ENCODE measurements at places on chromosomes 1 and 21.

DNA sequence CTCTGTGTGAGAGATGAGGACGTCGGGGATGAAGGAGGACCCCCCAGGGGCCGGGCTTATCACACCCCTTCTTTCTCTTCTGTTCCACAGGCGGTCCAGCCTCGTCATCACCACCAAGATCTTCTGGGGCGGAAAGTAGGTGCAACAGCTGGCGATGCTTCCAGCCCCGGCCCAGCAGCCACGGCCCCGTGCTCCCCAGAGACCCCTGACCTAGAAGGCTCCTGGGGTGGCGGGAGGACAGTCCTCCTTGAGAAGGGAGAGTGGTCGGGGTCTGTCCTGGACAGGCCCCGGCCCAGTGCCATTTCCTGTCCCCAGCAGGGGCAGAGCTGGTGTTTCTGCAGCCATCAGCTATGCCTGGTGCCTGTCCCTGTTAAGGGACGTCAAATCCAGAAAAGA lies 41.7 kb downstream of the KCNAB2 start:
- no peak for DNase-seq

GRCh38 chr1:36168514-36168913 lies 12.6 kb downstream of the MAP7D1 start:
- DNase-seq = no peak

DNA sequence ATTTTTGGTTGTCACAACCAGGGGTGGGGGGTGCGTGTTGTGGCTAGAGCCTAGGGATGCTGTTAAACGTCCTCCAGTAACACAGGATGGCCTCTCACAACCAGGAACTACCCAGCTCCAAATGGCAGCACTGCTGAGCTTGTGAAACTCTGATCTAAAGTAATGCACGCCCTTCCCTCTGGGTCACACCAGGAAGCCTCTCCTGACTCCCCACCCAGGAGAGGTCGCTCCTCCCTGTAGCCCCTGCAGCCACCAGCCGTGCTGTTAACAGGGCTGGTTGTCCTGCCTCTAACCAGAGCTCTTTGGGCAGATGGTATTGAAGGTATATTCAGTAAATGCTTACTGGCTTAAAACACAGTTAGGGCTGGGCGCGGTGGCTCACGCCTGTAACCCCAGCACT lies 73.2 kb downstream of the NKAIN1 start:
- DNase-seq = no peak

DNA sequence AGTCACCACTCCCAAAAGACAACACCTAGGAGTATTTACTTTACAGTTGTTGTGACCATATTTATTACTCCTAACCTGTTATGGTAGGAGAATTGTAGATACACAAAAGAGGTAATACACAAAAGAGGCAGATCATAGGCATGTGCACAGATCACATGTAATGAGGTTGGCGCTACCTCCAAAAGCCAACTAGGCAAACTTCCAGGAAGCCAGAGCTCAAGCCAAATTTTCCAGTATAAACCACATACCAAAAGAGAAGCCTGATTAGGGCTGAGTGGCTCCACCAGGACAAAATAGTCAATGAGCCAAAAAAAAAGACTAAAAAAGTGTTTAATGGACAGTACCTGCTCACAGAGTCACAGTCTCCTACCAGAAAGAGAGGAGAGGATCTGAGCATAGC lies 195.0 kb upstream of the PBX1 start:
- no peak for DNase-seq

GRCh38 chr1:211738096-211738690 lies 62.8 kb upstream of the NEK2 start:
- no peak for DNase-seq

DNA sequence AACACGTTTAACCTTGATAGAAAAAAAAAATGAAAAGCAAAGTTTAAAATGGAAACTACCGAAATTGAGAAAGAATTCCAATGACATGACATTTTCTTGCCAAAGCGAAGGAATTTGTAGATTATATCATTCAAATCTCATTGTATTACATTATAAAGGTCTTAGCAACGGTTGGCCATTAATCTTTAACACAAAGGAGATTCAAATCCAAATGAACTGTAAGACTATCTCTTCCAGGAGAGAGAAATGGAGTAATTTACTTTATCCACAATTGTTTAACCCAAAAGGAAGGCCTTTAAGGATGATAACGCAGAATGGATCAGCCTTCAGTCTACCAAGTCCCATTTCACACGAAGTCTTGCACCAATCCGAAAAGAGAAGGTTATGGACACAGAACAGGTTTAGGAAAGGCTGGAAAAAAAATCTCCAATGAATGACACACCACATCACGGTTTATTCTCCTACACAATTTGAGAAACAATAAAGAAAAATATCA lies 1.5 kb downstream of the ENAH start:
- no peak for DNase-seq

- DNase-seq = no peak
Measured at GRCh38 chr1:166116026-166116425, 50.8 kb downstream of the FAM78B start.

DNA sequence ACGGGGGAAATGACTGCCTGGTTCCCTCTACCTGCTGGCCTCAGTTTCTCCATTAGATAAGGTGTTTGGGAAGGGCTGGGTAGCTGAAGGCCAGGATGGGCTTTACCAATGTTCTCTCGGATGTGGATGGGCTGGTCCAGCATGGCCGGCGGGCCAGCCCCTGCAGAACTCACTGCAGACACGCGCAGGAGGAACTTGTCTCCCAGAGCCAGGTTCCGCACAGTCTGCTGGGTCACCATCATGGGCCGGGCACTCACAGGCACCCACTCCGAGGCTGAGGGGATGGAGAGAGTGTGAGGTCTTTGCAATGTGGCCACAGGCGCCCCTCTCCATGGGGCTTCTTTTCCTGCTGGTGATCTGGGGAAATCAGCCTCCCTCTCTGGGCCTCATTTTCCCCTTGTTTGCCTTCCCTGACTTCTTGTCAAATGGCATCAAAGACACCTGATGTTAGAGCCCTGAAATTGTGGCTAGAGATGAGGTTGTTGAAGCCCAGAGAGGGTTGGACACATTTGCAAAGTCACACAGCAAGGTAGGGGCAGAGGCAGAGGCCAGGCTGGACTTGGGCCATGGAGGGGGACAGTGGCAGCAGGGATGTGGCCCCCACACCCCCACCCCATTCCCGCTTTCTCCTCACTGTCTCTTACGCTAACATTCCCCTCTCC lies 1.2 kb downstream of the MYBPH start:
- no peak for DNase-seq

DNA sequence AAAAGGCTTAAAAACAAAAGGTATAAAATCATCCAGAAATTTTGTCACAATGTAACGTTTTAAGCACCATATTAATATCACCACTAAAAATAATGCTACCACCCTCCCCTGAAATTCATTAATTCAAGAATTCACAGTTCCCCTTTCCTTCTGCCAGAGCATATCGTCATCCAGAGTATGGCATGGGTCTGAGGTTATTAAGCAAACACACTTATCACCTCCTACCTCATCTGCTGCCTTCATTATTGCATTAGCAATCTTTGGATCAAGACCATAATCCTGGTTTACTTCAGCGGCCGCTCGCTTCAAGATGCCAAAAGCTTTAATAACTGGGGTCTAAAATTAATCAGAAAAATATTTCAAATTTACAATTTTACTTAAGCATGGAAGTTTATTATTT lies 6.2 kb downstream of the FH start:
- no peak for DNase-seq

GRCh38 chr1:203536575-203536974 lies 42.6 kb downstream of the OPTC start:
- no peak for DNase-seq

GRCh38 chr1:222288053-222288452 lies 259.9 kb downstream of the HHIPL2 start:
- no peak for DNase-seq

DNA sequence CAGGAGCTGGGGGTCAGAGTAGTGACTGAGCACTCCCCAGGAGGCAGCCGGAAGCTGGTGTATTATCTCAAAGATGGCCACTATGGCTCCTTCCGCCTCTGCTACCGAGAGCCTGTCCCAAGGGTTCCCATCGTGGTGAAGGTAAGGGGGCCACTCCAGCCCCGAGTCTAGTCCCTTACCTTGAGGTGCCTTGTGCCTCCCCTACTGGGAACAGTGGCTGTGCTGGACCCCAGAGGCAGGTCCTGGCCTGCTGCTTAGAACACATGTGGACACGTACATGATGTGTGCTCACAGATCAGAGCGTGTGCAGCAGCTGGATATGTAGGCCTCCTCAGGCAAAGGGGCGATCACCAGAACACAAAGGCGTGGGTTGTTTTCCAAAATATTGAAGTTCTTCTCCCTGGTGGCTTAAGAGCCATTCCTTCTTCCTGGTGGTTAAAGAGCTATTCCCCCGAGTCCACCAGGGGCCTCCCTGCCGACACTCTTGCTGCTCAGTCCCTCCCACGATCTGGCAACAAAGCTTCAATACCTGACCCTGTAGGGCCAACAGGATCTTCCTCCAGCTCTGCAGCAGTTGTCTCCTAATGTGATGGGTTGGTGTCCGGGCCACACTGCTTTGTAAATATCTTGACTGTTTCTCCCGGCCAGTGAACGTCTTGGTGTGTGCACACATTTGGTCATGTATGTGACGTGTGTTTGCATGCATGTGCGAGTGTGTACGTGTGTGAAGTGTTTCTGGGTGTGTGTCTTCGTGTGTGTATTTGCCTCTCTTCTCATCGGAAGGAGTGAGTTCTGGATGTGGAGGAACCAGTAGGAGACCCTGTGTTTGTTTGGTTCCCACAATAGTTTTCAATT lies 68.4 kb upstream of the TINAGL1 start:
- no peak for DNase-seq

GRCh38 chr1:111789142-111789541 lies 33.4 kb downstream of the DDX20 start:
- no peak for DNase-seq

DNA sequence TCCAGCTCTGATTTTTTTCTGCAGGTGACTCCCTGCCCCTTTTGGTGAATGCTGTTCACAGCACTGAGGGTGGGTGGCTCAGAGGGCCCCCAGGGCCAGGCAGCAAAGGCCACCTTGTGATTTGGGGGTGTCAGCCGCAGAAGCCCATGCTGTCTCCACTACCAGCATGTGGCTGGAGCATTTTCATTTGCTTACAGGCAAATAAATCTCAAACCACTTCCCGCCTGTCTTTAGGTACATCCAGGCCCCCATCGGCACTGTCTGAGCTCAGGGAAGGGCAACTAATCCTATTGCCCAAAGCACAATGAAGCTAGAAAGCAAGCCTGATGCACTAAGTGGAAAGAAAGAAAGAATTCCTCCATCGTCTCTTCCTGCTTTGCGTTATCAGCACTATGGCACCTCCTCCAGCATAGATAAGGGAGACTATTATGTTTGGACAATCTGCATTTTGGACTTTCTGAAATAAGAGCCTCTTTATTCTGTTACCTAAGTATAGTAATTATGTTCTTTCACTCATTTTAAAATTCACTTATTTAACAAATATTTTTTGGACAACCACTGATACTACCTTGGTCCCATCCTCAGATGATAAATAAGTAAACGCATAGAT lies 100.5 kb upstream of the TLR5 start:
- no peak for DNase-seq

- no peak for DNase-seq
Measured at GRCh38 chr1:187948170-187948794, 1119.5 kb downstream of the PLA2G4A start.

DNA sequence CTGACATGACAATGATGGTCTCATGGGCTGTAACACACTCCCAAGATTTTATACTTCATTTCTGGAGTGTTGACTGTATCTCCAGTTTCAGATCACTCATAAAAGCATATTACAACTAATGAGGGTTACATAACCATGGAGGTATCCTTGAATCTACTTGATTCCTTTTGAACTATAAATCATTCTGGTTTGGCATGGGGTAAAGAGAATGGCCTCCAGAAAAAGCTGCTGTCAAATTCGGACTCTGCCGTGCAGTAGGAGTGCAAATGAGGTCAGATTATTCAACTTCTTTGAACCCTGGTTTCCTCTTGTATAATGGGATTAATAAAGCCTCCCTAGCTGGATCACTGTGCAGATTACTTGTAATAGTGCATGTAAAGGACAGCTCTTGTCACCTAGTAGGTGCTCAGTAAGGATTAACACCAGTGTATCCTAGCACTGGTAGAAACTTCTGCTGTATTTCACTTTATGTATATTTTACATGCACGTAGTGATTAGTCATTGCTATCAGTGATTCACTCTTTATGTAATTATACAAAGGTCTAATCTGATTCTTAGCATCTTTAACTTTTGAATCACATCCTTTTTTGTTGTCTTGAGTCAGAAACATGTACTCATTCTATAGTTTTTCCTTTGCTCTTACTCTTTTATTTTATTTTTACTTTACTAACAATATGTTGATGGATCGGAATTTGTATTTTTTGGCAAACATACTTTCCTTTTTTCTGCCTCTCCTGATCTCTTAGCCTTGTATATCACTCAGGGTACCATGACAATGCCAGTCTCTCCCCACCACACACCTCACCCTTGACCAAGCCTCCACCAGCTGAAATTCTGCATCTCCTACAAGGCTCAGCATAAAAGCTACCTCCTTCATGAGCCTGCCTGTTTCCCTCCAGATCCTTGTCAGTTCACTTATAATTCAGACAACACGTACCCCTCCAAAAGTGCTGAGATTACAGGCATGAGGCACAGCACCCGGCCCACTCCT lies 3.2 kb downstream of the LRRC8C start:
- DNase-seq = no peak

- no peak for DNase-seq
Measured at GRCh38 chr1:22131875-22132486, 10.9 kb downstream of the WNT4 start.

- DNase-seq = no peak
Measured at GRCh38 chr1:57235730-57236510, 187.9 kb downstream of the DAB1 start.

DNA sequence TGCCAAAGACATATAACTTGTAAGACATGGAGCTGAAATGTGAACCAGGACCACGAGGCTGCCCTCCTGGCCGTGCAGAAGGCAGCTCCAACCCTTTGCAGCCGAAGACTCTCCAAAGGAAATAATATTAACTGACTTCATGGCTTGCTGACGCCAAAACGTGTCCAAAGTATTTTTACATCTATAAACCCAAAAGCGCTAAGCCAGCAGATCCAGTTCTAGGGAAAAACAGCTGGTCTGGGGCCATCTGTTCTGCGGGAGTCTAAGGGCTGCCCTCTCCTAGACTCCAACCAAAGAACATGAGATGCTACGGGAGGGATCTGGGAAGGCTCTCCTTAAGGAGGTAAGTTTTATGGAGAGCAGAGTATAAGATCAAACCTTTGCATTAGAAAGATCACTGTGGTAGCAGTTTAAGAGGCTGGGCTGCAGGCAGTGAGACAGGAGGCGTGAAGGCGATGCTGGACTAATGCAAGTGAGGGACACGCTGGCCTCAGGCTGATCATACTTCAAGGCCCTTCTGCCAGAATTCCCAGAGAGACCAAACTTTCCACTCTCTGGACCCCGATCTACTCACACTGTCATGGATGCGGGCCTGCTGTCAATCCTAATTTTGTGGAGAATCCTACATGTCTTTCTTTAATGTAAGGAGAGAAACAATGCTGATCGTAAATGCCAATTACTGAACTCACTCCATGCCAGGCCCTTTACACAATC lies 1.2 kb downstream of the TMEM53 start:
- no peak for DNase-seq

- DNase-seq = no peak
Measured at GRCh38 chr1:101371259-101371658, 134.4 kb downstream of the S1PR1 start.
